Stimulated activated CD4-positive, alpha-beta T cell treated with anti-CD3 and anti-CD28 coated beads, Interleukin-4, amount 100 ng/mL, for 24 hours (primary cell): ENCODE measurements at places on chromosomes 2 and 18.

GRCh38 chr2:99960291-99960690 is 182.1 kb downstream of the AFF3 start:
- no peak for DNase-seq

DNA sequence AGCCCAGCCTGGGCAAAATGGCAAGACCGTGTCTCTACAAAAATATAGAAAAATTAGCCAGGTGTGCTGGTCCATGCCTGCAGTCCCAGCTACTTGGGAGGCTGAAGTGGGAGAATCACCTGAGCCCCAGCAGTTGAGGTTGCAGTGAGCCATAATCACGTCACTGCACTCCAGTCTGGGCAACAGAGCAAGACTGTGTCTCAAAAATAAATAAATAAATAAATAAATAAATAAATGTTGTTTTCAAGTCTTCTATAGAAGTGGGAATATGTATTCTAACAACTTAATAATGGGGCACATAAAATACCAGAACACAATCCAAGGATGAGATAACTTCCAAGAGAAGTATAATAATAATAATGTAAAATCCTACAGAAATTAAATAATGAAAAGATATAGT is 23.9 kb downstream of the ATAD2B start:
- no peak for DNase-seq

DNA sequence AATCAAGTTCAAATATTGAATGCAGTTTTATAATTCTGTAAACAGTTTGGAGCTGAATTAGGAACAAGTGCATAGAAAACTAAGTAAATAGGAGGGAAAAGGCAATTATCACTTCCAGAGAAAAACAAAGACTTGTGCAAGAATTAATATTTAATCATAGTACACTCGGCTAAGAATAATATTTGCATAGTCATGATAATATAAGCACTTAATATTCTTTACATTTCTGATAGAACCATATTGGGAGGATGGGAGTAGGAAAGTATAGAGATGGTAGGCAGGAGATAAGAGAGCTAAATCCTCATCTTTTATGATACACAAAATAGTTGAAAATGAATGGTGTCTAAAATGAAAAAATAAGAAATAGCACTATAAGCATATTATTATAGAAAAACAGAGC is 27.4 kb upstream of the TNFAIP6 start:
- no peak for DNase-seq

DNA sequence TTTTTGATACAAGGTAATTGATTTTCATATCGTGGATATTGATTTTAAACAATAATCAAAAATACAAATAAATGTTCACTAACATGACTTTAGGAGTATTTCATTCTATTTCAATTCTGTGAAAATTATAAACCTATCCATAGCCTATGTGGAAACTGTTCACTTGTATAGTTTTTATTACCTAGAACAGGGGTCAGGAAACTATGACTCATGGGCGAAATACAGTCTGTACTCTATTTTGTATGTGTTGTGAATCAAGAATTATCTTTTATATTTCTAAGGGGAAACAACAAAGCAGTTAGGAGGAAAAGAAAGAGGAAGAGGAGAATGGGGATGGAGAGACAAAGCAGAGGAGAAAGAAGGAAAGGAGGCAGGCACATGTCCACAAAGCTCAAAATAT is 181.7 kb upstream of the VRK2 start:
- no peak for DNase-seq

DNA sequence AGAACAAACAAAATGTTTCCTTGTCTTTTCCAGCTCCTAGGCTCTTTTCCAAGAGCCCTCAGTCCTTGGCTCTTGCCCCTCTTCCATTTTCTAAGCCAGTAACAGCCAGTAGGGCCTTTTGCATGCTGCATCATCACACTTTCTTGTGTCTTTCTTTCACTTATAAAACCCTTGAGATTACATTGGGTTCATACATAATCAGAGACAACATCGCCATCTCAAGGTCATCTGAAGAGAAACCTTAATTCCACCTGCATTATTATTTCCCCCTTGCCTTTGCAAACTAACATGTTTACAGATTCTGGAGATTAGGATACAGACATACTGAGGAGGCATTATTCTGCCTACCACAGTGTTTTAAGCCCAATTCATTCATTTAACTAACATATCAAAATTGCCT is 697.3 kb downstream of the TRIB2 start:
- DNase-seq = no peak

DNA sequence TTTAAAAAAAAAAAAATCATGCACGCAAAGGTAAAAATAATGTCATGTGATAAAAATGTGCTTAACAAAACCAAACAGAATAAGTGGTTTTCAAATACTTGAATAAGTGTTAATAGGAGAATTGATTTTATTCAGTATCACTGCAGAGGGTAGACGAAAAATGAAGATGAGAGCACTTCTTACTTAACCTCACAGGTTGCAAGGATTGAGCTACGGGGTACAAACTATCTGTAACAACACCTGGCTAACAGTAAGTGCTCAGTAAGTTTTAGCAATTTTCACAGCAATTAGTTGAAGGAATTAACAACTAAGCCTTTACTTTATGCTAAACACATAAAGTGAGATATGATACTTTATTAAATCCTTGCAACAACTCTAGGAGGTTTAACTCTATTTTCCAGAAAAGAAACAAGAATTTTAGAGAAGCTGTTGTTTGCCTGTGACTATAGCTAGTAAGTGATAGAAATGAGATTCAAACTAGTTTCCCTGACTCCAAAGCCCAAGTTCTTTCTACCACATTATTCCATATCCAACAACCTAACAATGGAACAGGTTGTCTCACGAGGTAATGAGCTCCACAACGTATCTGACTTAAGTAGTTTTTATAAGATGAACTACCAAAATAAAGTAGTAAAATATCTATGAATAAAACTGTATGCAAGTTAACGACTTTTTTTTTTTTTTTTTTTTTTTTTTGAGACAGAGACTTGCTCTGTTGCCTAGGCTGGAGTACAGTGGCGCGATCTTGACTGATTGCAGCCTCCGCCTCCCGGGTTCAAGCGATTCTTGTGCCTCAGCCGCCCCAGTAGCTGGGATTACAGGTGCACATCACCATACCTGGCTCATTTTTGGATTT is 4.7 kb downstream of the PRKD3 start:
- no peak for DNase-seq

DNA sequence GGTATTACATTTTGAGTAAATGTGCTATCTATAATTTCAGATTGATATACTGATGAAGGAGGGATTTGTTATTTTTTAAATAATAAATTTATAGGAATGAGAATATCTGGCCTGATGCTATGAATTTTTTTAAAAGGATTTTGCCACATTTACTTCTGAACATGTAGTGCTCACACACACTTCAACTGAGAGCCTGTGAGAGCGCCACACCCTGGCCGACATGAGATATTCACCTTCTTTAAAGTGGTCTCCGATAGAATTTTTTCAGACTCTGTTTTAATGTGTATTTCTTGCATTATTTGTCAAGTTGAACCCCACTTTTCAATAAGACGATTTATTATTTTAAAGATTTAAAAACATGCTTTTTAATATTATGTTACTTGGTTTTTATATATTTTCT is 813.3 kb downstream of the DCC start:
- no peak for DNase-seq

- no peak for DNase-seq
Observed at GRCh38 chr2:197261808-197262226, 48.8 kb downstream of the ANKRD44 start.

DNA sequence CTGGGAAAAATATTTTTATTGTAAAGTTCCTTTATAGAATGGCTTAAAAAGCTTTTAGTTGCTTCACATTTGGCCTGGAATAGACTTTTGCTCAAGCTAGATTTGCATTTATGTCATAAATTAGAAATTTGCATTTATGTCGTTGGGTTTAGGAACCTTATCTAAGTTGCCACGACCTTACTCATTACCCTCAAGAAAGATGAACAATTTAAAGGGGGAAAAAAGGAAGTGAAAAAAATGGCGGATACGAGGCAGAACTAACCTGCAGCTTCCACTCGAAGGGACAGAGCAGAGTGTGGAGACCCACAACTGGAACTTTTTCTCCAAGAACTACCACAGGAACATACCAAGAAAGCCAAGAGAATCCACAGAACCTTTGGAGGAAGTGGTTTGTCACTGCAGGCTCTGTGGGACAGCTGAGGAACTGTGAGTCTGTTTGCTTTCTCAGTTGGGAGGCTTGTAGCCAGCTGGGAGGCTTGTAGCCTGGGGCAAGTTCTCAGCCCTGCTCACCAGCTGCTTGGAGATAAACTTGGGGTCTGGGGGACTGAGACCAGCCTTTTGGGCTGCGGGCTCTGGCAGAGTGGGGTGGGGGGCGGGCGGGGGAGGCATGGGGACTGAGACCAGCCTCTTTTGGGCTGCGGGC is 349.9 kb upstream of the MEIS1 start:
- DNase-seq = no peak

GRCh38 chr2:187964746-187965145 is 326.9 kb upstream of the GULP1 start:
- no peak for DNase-seq

- DNase-seq = no peak
Observed at GRCh38 chr2:189659734-189660133, 1.5 kb upstream of the ASNSD1 start.
